Kidney glomerular epithelial cell (primary cell): ENCODE measurements at places on chromosomes 16 and 17.

- no peak for DNase-seq
These were observed 53.7 kb downstream of the RPH3AL start for GRCh38 chr17:298791-299450.

- no peak for DNase-seq
These were observed 28.2 kb downstream of the BCO1 start for GRCh38 chr16:81266680-81267095.

GRCh38 chr17:3260600-3260999 is 37.6 kb downstream of the OR3A1 start:
- no peak for DNase-seq

GRCh38 chr17:62724398-62725146 is 83.5 kb downstream of the MARCHF10 start:
- DNase-seq: no peak

DNA sequence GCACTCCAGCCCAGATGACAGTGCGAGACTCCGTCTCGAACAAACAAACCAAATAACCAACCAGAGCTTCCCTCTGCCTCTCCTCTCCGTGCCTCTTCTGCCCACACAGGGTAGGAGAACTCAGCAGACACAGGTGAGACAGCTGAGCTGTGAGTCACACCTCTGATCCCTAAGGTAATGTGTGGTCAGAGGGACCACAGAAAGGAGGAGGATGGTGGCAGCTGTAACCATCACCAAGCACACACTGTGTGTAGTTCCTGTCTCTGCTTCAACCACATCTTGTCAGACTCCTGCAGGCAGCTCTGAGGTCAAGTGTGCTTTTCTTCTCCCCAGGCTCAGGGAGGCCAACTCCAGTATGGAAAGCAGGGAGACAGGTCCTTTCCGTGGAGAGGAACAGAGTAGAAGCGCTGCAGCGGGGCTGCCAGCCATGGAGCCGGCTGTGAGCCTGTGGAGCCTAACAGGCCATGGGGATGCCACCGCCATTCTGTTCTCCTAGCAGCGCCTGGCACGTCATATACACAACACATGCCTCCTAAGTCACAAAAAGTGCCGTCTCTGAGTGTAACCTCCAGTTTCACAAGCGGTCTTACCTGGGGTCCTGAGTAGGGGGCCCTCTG is 7.1 kb downstream of the NUDT16L1 start:
- DNase-seq: no peak

DNA sequence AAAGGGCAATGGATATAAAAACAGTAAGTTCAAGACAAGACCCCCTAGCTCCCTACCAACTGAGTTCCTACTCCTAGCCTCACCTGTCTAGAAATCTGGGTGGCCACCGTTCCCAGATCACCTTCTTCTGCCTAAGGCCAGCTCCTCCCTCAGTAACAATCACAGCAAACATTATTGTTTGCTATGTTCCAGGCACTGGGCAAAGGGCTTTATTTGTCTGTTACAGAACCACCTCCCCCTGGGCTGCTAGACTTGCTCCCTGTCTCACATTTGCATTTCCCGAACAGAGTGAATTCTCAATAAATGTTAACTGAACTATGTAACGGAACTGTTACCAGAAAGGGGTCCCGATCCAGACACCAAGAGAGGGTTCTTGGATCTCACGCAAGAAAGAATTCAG is 6.8 kb downstream of the LRRC3C start:
- DNase-seq: no peak

DNA sequence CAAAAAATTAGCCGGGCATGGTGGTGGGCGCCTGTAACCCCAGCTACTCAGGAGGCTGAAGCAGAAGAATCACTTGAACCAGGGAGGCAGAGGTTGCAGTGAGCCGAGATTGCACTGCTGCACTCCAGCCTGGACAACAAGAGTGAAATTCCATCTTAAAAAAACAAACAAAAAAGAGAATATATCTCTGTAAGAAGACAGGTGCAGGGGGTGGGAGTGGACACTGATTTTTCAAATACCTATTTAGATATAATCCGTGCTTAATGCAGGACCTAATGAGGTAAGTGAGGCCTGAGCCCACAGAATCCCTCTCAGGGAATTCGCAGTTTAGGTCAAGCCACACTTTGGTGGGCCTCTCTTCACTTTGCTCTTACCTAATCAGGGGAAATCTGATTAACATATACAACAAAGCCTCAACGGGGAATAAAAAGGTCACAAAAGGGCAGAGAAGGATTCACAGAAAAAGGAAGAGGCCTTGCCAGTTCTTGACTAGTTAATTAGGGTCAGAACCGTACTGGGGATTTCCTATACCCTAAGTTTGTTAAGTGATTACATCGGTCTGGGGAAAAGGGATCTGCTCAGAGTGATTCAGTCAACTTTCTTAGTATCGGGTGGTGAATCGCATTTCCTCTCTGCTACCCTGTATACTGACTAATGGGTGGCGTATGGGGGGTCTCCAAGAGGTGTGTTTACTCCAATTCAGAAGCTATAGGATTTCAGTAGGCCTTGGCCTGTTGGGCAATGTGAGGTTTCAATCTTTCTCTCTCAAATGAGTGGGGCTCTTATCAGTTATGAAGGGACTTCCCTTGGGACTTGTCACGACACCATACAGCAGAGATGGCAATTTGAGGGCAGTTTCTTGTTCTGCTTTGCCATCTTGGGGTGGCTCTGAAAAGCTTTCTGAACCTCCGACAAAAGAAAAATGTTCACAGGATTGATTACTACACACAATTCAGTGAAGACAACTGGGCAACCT is 1.9 kb upstream of the NFAT5 start:
- DNase-seq: peak; percentile 12

GRCh38 chr16:4052096-4052495 is 64.1 kb downstream of the ADCY9 start:
- no peak for DNase-seq

DNA sequence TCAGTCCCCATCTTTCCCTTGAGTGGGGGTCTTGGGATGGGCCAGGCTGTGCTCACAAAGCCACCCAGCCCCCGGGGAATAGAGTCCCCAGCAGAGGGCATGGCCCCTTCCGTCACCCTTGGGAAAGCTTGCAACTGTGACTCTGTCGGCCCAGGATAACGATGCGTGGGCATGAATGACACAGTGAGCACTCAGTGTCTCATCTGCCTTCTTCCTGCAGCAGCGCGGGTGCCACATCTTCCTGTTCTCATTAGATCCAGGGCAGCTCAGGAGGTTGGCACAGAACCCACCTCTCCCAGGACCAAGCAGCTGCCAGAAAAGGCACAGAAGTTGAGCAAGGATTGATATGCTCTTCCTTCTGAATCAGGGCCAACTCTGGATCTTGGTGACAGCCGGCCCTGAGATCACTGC is 84.7 kb downstream of the MRC2 start:
- DNase-seq: no peak

- DNase-seq: no peak
These were observed 259.0 kb upstream of the ZFHX3 start for GRCh38 chr16:73306901-73307413.

DNA sequence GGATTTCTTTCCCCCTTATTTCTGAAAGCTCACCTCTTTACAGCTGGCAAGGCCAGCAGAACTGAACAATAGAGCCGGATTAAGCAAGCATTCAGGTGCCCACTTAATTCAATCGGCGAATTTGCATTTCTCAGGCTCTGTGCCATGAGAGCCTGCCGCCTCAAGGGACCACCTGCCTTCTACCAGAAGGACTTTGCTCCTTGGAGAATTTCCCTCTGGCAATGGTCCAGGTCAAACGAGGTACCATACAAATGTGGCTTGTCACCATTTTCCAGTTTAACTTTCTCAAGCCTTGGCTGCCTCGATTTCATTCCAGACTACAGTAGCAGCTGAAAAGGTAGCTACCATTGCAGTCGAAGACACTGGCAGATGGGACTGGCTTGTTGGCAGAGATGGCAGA is 534.0 kb downstream of the MAF start:
- DNase-seq: no peak

- DNase-seq: no peak
These were observed 44.7 kb downstream of the CYTH1 start for GRCh38 chr17:78737332-78737731.

GRCh38 chr16:16994831-16995230 is 475.9 kb downstream of the XYLT1 start:
- DNase-seq: no peak
